ENCODE measurements at places on chromosomes 5 and 9. TPM values are rescaled to one million over a fixed set of nuclear protein-coding genes. Genes with fewer than 3 reads are reported as not detected.

The FOXD1 gene
- not detected for total RNA-seq

The SELENOP gene
- 1,504 TPM for total RNA-seq

The ANKRD33B gene
- total RNA-seq: 1.2 TPM

The PCDHB13 gene
- total RNA-seq: 2.6 TPM

The SLC34A3 gene
- total RNA-seq: not detected

The ARID3C gene
- total RNA-seq: not detected

The DOCK2 gene
- total RNA-seq: 8.3 TPM

The FGD3 gene
- 5.2 TPM for total RNA-seq

The PCDHGA12 gene
- 1.6 TPM for total RNA-seq

The LCN6 gene
- total RNA-seq: 1.1 TPM

The ERAP2 gene
- 33.6 TPM for total RNA-seq

The UBAC1 gene
- total RNA-seq: 91.9 TPM

The LECT2 gene
- not detected for total RNA-seq

The STC2 gene
- 1.9 TPM for total RNA-seq

The KIAA1958 gene
- 12.4 TPM for total RNA-seq

The DPYSL3 gene
- 27.6 TPM for total RNA-seq

The RNF183 gene
- total RNA-seq: not detected

The TLX3 gene
- not detected for total RNA-seq

The NDUFB6 gene
- 10.5 TPM for total RNA-seq

The CDH9 gene
- not detected for total RNA-seq

The PCDHA4 gene
- 7.9 TPM for total RNA-seq

The PDE6A gene
- 5.6 TPM for total RNA-seq

The ANKRD18A gene
- 5.6 TPM for total RNA-seq

The ARAP3 gene
- 3.8 TPM for total RNA-seq

The SLC6A19 gene
- total RNA-seq: 69.5 TPM

The TNC gene
- total RNA-seq: 29.4 TPM

The GARIN3 gene
- not detected for total RNA-seq
